ENCODE measurements at places on chromosomes 6 and 20.
A peak's percentile ranks its signal among the peaks of the same experiment; 100 is the strongest.

GRCh38 chr6:141309295-141309694, 823.4 kb upstream of the GJE1 start:
- no peak for DNase-seq

GRCh38 chr6:10749734-10750133, 2.1 kb downstream of the TMEM14B start:
- DNase-seq, result no peak

GRCh38 chr20:19758133-19758500, at the start of gene RIN2:
RIN2 (plus strand) TSS chr20:19758258; CDS start chr20:19889602, 131,344 bp downstream.
- no peak for DNase-seq

GRCh38 chr6:48315915-48316314, 204.9 kb upstream of the PTCHD4 start:
- DNase-seq, result no peak

DNA sequence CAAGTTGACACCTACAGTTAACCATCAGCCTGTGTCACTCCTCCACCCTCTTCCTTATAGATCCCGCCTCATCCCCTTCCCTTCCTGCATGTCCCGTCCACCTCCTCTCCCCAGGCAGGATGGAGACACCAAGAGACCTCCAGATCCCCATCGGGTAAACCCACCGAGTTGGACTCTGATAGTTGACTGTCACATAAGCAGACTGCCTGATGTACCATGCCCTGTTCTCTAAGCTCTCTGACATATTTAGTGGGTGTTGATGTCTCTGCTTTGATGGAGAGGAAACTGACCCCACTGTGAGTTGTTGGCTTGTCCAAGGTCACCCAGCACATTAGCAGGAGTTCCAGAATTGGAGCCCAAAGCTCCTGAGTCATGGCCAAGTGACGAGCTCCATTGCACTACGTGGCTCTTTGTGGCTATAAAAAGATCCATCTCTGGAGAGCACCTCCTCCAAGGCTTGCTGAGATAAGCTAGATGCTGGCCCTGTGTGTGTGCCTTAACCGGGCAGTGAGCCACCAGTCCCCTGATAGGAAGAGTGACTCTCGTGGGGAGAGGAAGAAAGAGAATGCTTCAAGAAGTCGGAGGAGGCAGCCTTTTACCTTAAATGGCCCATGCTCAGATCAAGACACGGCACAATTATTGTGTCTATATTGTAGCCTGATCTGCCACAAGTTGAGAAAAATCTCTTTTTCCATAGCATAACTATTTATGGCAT, 236.0 kb upstream of the ECI2 start:
- DNase-seq, result peak; percentile 40

GRCh38 chr6:17452096-17452495, 58.7 kb downstream of the CAP2 start:
- no peak for DNase-seq

GRCh38 chr6:150721418-150722266, 122.0 kb downstream of the PLEKHG1 start:
- DNase-seq, result no peak

GRCh38 chr6:11307226-11307625, 74.8 kb upstream of the NEDD9 start:
- DNase-seq, result no peak

GRCh38 chr6:64217721-64218620, 582.4 kb downstream of the PHF3 start:
- DNase-seq, result no peak

DNA sequence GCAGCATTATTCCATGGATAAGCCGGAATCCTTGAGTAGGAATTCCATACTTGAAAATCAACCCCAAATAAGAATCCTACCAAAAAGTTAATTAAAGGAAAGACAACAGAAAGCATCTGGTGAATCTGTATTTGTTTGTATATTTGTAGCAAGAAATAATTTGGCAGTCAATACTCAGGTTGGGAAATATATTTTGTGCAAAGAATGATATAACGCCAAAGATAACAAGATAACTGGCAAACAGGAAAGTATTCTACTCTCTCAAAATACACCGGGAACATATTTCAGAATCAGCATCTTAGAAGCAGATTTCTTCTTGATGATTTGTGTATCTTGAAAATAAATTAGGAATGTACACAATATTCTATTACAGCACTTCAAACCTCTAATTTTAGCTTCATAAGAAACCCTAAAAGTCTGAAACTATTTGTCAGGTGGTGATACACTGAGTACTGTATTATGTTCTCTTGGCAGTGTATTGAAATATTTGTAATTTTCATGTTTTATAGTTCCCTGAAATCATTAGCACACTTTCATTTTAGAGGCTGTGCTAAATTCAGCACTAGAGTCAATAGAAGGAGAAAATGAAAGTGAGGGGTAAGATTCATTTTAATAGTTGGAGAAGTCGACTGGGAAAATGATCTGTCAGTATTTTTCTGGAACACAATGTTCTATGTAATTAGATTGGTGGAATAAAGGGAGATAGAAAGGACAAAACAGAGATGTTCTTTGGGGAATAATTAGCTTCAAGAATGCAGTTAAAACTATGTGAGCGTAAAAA, 879.7 kb upstream of the GJE1 start:
- no peak for DNase-seq

- DNase-seq, result no peak
Observed at GRCh38 chr6:33683576-33684427, 27.7 kb downstream of the UQCC2 start.

DNA sequence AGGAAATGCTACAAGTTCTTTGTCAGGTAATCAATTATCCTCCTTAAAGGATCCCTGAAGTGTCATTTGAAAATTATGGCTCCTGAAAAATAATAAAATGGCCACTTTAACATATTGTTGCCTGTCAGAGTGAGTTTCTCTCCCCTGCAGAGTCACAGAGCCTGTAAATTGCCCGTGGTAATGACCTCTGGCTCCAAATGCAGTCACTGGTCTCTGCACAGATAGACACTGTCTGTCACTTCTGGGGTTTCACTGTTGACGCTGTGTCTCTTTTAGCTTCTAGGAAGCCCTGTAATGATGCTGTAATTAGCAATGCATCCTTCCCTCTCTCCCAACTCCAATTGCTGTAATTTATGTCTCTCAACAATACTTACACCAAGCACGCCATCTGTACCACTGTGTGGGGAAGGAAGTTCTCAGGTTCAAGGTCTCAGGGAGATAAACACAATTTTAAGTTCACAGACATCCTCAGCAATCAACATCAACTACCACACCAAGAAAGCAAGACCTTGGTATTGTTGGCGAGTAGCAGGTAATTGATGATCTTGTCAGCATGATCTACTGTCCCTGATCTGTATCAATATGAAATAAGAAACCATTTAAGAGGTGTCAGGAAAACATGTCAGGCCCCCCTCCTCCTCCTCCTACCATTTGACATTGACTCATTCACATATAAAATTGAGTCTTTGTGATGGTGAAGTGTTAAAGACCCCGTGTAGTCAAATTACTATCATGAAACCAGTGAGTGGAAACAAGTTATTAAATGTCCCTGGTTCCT, 91.2 kb upstream of the SULF2 start:
- DNase-seq, result no peak

DNA sequence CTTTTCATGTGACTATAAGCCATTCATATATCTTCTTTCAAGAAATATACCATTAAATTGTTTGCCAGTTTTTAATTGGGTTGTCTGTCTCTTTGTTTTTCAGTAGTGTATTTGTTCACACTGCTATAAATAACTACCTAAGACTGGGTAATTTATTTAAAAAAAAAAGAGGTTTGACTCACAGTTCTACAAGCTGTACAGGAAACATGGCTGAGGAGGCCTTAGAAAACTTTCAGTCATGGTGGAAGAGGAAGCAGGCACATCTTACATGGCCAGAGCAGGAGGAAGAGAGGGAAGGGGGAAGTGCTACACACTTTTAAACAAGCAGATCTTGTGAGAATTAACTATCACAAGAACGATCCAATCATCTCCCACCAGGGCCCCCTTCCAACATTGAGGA, 255.3 kb downstream of the EPM2A start:
- no peak for DNase-seq

DNA sequence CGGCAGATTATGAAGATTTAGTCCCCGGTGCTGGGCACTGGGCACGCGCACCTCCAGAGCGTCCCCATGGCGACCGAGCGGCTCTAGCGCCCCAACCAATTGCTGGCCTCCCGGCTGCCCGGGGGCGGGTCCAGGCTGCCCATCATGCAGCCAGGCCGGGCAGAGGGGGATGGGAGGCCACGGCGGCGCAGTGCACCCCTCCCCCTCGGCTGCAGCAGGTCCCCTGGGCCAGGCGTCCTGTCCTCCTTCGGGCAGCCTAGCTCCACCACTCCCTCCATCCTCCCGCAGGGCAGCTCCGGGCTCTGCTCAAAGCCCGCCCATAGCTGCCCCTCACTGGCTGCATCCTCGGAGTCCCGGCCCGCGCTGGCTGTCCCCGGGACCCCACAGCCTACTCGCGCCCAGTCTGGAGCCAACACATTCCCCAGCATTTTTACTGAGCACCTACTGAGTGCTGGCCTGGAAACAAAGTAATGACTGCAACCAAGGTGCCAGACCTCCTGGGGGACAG, 99.4 kb downstream of the ASXL1 start:
- no peak for DNase-seq

DNA sequence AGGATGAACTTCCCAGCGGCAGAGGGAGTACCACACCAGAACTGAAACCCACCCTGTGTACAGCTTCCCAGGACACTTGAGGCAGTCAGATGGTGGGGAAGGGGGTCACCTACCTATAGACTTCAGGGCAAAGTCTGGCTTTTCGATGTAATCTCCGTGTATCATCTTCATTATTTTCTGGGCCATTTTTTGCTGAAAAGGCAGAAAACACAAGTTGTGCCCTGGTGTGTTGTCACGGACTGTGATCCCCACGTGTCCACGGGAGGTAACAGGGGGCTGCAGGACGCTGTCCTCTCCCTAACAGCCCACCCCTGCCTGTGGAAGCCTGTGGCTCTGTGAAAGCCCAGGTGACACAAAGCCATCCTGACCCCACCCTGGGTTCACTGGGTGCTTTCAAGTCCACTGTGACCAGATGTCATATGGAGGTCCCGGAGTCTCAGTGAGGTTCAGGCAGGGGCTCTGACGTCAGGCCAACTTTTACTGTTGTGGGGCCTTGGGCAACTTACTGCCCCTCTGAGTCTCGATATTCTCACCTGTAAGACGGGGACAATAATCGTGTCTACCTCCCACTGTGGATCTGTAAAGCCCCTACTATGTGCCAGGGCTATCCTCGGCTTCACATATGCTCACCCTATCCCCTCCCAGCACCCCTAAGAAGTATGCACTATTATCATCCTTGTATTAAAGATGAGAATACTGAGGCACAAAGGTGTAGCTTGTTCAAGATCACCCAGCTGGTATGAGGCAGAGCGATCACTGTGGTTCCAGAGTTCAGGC, 14.5 kb downstream of the SUN5 start:
- no peak for DNase-seq

DNA sequence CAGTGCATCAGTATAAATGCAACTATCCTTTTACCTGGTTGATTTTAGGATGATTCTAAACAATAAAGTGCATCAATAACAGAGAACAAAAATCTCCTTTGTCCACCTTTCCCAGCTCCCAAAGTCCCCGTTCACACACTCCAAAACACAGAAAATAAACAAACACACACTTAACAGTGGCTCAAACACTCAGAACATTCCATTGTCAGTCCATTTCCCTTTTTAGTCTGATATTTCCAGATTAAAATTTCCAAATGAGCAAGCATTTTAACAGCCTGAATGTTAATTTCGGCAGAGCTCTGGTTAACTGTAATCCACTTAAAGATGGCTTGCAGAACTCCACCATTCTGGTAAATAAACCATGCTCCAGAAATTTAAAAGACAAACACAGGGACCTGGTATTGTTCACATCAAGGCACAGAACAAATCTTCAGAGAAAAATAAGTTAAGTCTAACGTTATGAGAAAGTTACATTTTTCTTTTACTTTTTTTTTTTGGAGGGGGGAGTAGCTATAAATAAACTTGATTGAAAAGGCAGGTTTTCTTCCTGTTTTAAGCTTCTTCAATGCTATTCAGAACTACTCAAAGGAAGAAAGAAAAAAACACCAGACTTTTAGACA, 100.8 kb downstream of the DST start:
- DNase-seq, result no peak

DNA sequence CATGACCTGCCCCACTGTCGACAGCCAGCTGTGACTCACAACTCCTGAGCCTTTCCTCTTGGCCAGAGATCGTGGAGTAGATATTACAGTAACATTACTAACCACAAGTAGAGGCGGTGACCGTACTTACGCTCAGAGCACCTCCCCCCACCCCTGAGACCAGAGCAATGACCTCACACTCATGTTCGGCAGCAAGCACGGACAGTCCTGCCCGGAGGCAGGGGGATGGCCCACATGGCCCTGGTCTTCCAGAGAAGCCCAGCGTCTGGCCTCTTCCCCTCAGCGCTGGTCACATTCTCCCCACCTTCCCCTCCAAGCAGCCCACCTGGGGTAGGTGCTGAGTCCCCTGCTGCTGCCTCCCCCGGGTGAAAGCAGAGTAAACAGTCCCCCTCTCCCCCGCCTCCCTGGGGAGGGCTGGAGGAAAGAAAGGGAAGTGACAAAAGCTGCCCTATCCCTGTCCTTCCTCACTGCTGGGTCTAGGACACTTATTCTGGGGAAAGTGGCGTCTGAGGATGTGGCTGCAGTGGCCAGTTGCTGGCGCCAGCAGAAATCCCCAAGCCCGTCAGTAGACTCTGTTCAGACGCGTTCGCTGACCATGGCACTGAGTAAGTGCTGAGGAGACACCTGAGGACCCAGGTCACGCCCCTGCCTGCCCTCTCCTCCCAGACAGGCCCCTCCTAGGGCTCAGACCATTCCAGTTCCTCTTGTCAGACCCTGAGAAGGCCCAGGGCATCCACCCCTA, 68.5 kb downstream of the MRPL14 start:
- DNase-seq, result peak; percentile 95

GRCh38 chr6:33064723-33065122, 8.7 kb downstream of the HLA-DPA1 start:
- no peak for DNase-seq

DNA sequence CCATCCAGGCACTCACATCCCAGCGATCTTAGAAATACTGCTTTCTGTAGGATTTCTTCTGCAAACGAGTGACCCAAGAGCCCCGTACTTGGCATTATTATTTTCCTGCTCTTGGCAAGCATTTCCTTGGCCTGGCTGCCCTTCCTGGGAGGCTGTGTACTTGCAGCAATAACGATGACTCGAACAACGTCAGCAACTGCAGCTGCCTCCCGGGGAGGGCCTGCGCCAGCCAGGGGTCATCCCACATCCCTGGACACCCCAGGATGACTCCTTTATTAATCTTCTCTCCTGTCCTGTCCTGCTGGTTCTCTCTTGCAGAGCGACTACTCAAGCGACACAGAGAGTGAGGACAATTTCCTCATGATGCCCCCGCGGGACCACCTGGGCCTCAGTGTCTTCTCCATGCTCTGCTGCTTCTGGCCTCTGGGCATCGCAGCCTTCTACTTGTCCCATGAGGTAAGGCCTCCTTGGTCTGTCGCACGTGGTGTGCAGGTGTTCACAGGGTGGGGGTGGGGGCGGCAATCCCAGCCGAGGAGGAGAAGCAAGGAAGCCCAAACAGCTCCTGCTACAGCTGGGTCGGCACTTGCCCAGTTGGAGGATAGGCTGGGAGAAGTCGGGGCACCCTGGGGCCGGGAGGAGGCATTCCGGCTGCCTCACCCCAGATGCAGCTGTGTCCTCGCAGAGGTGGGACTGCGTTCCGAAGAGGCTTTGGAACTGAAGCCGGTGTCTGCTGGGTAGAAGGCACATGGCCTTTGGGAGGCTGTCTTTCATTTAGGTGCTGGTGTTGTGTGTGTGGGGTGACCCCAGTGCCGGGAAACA, 115.3 kb downstream of the SYNDIG1 start:
- DNase-seq, result no peak

GRCh38 chr20:7879883-7880282, 60.4 kb downstream of the HAO1 start:
- no peak for DNase-seq

Measured in HS-27A (cell line).